ENCODE measurements at places on chromosomes 2 and 18. TPM values are rescaled to one million over a fixed set of nuclear protein-coding genes. Genes with fewer than 3 reads are reported as not detected.

SERTAD2 gene
- polyA plus RNA-seq, result 13.3 TPM

- no peak for DNase-seq
Measured at GRCh38 chr2:10125842-10126631, 3.5 kb downstream of the RRM2 start.

PAX8 gene
- 0.79 TPM for polyA plus RNA-seq

DCDC2C gene
- not detected for polyA plus RNA-seq

- DNase-seq, result no peak
Measured at GRCh38 chr2:191891656-191892055, 44.8 kb upstream of the CAVIN2 start.

- peak; percentile 57 for DNase-seq
Measured at GRCh38 chr2:68225119-68225632, 27.2 kb downstream of the PPP3R1 start.

GRCh38 chr2:88714667-88715066, 23.2 kb downstream of the RPIA start:
- DNase-seq, result no peak

GRCh38 chr2:231521443-231521842, 8.8 kb downstream of the NMUR1 start:
- no peak for DNase-seq

DNA sequence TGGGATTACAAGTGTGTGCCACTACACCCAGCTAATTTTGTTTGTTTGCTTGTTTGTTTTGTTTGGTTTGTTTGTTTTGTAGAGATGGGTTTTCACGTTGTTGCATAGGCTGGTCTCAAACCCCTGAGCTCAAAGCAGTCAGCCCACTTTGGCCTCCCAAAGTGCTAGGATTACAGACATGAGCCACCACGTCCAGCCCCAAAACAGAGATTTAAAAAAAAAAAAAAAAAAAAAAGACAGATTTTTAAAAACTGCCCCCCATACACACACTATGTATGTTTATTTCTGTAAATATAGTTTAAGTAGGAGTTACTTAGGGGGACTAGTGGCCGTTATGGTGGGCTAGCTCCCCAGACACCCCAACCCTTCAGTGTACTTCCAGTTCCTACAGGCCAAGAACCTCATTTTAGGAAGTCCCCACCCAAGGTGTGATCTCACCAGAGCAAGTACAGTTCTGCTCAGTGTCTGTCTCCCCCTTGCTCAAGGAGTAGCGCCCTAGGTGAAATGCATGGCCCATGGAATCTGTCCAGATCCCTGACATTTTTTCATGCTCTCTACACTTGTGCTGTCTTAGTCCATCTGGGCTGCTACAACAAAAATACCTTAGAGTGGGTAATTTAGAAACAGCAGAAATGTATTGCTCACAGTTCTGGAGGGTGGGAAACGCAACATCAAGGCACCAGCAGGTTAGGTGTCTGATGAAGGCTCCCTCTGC, 1.6 kb upstream of the TMBIM1 start:
- DNase-seq, result no peak

CFC1 gene
- not detected for polyA plus RNA-seq

PDK1 gene
- 25.0 TPM for polyA plus RNA-seq

GRCh38 chr2:120539937-120540718, 194.2 kb downstream of the INHBB start:
- DNase-seq, result peak; percentile 67

NEB gene
- polyA plus RNA-seq, result 0.01 TPM

SUPT7L gene
- 28.8 TPM for polyA plus RNA-seq

SPATA3 gene
- polyA plus RNA-seq, result not detected

- DNase-seq, result no peak
Measured at GRCh38 chr2:241412144-241412543, 56.1 kb downstream of the FARP2 start.

DNA sequence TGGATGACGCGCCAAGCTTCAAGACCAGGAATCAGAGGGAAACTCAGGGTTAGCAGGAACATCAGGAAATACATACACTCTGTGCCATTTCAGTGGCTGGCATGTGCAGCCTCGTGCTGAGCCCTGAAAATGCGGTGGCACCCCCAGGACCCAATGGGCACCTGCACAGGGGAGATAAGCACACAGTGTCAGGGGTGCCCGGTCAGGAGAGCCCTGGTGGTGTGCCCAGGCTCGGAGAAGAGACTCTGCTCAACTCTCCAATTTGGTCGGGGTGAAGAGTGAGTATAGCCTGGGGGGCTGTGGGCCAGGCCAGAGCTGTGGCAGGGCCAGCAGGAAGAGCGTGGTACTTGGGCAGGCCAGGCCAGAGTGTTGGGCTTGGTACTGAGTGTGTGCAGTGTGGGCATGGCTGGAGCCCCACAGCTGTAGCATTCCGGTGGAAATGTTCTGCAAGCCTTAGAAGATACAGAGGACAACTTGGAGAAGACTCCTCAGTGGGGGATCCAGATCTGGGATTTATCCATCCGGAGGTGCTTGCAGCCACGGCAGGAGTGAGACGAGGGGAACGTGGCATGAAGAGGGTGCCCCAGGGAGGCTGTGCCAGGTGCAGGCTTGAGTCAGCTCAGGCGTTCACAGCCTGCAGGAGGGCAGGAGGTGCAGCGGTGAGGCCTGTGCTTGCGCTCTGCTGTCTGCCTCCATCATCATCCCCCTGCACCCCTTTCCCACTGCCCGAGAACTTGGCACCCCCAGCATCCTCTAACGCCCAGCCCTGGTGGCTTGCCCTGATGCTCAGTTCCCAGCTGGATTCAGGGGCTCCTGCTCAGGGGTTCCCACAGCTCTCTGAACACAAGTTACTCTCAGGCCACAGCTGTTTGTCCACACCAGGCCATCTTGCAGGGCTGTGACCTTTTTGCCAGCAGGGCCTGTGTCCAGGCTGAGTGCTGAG, 451.7 kb upstream of the HS6ST1 start:
- DNase-seq, result no peak

DNA sequence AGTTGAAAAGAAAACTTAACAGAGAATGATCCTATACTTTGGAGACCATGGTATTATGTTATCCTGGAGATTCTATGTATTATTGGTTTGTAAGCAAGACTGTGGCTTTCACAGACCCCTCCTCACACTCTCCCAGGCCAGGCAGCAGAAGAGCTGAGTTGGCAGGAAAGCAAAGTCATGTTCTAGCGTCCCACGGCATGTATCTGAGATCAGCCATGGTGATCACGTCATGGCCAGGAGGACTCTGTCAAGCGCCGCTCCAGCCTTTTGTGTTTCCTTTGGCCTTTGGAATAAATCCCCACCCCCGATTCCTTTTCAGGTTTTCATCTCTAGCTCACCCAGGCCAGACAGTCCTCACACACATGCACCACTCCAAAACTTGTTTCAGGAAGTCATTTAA, 39.1 kb downstream of the LRRC30 start:
- no peak for DNase-seq

DNA sequence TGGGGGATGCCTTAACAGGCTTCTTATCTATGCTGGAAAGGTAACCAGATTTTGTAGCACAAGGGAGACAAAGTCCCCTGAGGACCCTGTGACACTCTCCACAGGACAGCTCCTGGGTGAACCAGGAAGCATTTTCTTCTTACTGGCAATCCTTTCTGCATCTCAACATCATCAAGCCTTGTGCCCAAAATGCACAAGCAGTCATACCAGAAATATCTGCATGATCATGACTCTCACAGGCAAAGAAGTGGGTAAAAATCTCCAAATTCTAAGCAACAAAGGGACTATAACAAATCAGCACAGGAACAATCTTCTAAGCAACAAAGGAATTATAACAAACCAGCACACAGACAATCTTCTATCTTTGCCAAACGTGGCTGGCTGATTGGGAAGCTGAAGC, 99.1 kb upstream of the CD226 start:
- peak; percentile 21 for DNase-seq

RAB11FIP5 gene
- 24.8 TPM for polyA plus RNA-seq

- no peak for DNase-seq
Measured at GRCh38 chr2:33354981-33355380, 121.5 kb upstream of the RASGRP3 start.

UGT1A7 gene
- polyA plus RNA-seq, result not detected

GRCh38 chr2:52260904-52261303, 1229.0 kb upstream of the NRXN1 start:
- no peak for DNase-seq

DNA sequence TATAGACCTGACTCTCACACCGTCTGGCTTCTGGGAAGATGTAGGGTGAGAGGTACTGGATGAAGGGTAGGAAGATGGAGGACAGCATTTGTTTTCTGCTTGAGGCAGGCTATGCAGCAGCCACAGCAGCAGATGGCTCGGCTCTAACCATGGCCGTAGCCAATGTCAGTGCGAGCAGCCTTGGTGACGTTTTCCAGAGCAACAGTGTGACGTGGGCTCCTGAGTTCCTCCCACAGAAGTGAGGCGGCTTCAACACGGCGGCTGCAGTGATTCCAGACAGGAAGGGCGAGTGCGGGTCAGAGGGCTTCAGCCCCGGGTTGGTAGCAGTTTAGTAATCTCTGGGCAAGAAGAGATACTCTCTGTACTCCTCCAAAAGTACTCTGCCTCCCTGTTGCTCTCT, 133.0 kb upstream of the MYT1L start:
- no peak for DNase-seq

- DNase-seq, result peak; percentile 43
Measured at GRCh38 chr2:69830045-69830905, 815 bp downstream of the GMCL1 start.

TNFRSF11A gene
- 2.3 TPM for polyA plus RNA-seq

- no peak for DNase-seq
Measured at GRCh38 chr2:237170020-237170419, 84.3 kb downstream of the COPS8 start.

DNA sequence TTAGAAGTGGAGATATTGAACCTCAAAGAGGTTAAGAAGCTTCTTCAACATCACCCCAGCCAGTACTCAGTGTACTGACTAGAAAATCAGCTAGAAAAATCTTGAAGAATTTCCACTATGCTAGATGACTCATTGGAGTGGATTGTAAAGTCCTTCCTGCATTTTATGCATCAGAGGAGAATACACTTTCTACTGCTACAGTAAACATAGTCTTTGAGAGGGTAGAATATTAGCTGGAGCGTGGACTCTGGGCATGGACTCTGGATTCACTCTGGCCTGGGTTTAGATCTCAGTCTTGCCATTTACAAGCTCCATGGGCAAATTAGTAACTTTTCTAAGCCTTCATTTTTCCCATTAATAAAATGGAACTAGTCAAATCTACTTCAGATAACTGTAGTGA, 215.9 kb downstream of the IRS1 start:
- DNase-seq, result peak; percentile 66

TMEM182 gene
- 3.1 TPM for polyA plus RNA-seq

ITPRIPL1 gene
- polyA plus RNA-seq, result 0.17 TPM

- peak; percentile 57 for DNase-seq
Measured at GRCh38 chr2:102155703-102156515, 13.4 kb downstream of the IL1R1 start.

GYPC gene
- polyA plus RNA-seq, result 1.00 TPM

DNA sequence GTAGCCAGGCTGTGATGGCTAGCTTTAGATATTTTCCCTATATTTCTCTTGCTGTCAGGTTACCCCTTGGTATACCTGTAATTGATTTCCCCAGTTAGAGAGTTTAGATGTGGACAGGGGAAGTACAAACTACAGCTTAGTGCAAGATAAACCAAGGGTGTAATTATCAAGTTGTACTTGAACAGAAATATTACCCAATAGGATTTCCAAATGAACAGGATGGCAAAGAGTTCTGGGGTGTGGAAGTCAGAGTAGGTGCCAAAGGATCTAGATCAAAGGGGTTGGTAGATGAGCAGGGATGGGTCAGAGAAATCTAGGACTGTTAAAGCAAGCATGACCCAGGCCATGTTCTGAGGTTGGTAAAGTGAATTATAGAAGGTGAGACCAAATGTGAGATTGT, 585.2 kb downstream of the CCDC85A start:
- no peak for DNase-seq

OSBPL6 gene
- polyA plus RNA-seq, result 15.1 TPM

OTOS gene
- polyA plus RNA-seq, result not detected

SERPINB7 gene
- 53.2 TPM for polyA plus RNA-seq

RAB6C gene
- polyA plus RNA-seq, result 0.05 TPM

DNA sequence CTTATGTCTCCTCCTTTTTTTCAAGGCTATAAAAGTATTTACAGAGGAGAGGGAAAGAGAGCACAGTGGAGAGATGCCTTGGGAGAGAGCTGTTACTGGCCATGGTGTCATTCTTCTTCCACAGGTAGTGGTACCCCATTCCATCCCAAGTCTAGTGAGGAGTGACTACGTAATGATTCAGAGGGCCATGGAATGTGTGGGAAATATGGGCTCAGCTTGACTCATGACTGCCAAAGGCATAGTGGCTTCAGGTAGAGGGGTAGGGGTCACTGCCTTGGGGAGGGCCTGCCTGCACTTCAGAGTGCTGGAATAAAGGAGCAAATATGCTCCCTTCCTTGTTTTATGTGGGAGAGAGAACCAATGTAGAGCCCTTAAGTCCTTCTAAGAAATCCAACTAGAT, 620.6 kb downstream of the IRS1 start:
- peak; percentile 70 for DNase-seq

DNA sequence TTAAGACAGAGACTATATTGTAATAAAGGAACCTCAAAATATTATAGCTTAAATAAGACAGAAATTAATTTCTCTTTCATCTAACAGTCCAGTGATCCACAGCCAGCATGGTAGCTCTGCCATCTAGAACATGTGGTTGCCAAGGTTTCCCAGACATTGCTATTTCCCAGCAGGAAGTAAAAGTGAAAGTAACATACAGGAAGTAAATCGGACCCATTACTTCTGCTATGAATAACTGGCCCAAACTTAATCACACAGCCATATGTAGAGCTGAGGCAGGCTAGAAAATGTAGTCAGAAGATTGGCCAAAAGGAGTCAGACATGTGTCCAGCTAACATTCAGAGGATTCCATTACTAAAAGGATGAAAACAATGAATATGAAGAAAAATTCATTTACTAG, 71.0 kb downstream of the NOL4 start:
- peak; percentile 10 for DNase-seq

- DNase-seq, result no peak
Measured at GRCh38 chr18:59606193-59607077, 90.8 kb downstream of the CCBE1 start.

- peak; percentile 39 for DNase-seq
Measured at GRCh38 chr18:34023471-34023870, 201.2 kb downstream of the NOL4 start.

EFEMP1 gene
- polyA plus RNA-seq, result 232 TPM

DNA sequence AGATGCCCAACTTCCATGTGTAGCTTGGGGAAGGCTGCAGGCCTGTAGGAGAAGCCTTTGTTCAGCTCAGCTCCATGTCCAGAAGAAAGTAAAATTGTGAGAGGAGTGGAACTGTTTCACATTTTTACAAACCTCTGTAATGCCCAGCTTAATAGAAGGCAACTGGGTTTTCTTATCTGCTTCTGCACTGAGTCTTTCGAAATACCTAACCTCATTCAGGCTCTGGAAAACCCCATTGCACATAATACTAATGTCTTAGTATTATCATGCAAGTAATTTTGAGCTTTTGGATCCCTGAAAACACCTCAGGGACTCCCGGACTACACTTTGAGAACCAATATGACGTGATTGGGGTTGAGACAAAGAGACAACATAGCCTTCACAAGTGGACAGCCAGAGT, 5.8 kb downstream of the SMIM21 start:
- DNase-seq, result no peak

GRCh38 chr18:56678836-56679565, 27.8 kb downstream of the WDR7 start:
- DNase-seq, result peak; percentile 59

- no peak for DNase-seq
Measured at GRCh38 chr18:24910221-24910620, 441.7 kb downstream of the ZNF521 start.

KYNU gene
- polyA plus RNA-seq, result 1.4 TPM

- DNase-seq, result no peak
Measured at GRCh38 chr2:226643030-226643945, 156.3 kb downstream of the IRS1 start.

All from mammary epithelial cell (primary cell).